ENCODE measurements at places on chromosomes 16 and 17.

- DNase-seq = no peak
Measured at GRCh38 chr16:22070361-22071330, 21.7 kb upstream of the VWA3A start.

GRCh38 chr17:64326420-64327054 lies 63.5 kb upstream of the TEX2 start:
- no peak for DNase-seq

- no peak for DNase-seq
Measured at GRCh38 chr16:50246299-50247122, 19.8 kb upstream of the ADCY7 start.

- no peak for DNase-seq
Measured at GRCh38 chr17:10556301-10557005, 7.0 kb upstream of the MYH2 start.

GRCh38 chr17:65204001-65204400 lies 66.8 kb downstream of the RGS9 start:
- no peak for DNase-seq

GRCh38 chr17:37300683-37301082 lies 75.1 kb upstream of the C17orf78 start:
- no peak for DNase-seq

DNA sequence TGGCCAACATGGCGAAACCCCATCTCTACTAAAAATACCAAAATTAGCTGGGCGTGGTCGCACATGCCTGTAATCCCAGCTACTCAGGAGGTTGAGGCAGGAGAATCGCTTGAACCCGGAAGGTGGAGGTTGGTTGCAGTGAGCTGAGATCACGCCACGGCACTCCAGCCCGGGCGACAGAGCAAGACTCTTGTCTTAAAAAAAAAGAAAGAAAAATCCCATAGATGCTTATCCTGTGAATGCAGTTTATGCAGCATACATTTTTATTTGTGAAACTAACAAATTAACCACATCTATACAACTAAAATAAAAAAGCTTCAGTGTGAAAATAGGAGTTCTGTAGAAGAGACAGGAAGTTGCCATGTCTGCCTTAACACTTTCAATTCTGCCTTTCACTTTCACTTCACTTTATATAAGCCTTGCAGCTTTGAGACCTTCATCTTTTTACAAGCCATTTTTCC lies 7.1 kb downstream of the IGSF6 start:
- DNase-seq = no peak

DNA sequence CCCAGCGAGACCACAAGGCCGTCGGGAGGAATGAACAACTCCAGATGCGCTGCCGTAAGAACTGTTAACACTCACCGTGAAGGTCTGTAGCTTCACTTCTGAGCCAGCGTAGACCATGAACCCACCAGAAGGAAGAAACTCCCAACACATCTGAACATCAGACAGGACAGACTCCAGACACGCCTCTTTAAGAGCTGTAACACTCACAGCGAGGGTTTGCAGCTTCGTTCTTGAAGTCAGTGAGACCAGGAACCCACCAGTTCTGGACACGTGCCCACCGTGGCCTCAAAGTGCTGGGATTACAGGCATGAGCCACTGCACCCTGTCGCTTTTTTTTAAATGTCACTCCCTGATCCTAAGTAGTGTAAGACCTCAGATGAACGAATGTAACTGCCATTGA lies 17.3 kb downstream of the KPNA2 start:
- DNase-seq = no peak

DNA sequence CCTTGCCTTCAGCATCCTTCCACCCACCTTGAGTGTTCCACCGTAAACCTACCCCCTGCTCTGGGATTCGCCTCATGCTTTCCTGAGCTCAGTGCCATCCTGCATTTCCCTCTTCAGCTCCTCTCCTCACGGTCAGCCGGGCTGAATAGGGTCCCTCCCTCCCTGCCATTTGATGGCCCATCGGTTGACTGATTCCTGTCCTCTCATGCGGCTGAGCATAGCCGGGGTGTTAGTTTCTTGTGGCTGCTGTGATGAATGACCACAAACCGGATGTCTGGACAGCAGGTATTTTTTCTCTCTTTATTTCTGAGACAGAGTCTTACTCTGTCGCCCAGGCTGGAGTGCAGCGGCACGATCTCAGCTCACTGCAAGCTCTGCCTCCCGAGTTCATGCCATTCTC lies 44.1 kb upstream of the MGAT5B start:
- DNase-seq = no peak

GRCh38 chr16:2470603-2471015 lies 488 bp upstream of the NTN3 start:
- DNase-seq = no peak

Data from stimulated activated CD8-positive, alpha-beta memory T cell treated with anti-CD3 and anti-CD28 coated beads, Interleukin-4, amount 100 ng/mL, for 4 hours (primary cell).